Diencephalon (tissue), 1 donor: ENCODE measurements at places on chromosomes 6 and 20. TPM values are rescaled to one million over a fixed set of nuclear protein-coding genes. Genes with fewer than 3 reads are reported as not detected.

Gene BLCAP
- total RNA-seq, result 193 TPM

Gene EYA2
- total RNA-seq, result 3.5 TPM

Gene WFDC5
- total RNA-seq, result not detected

Gene OR12D3
- total RNA-seq, result not detected

Gene PRKN
- 10.8 TPM for total RNA-seq

Gene FAM50B
- total RNA-seq, result 20.5 TPM

Gene AGER
- total RNA-seq, result 0.92 TPM

Gene PIGU
- 22.8 TPM for total RNA-seq

Gene SYCP2L
- 6.9 TPM for total RNA-seq

Gene CDYL
- total RNA-seq, result 40.4 TPM

Gene TCF15
- total RNA-seq, result 0.23 TPM
